ACHN (cell line): ENCODE measurements at places on chromosomes 4 and X.

DNA sequence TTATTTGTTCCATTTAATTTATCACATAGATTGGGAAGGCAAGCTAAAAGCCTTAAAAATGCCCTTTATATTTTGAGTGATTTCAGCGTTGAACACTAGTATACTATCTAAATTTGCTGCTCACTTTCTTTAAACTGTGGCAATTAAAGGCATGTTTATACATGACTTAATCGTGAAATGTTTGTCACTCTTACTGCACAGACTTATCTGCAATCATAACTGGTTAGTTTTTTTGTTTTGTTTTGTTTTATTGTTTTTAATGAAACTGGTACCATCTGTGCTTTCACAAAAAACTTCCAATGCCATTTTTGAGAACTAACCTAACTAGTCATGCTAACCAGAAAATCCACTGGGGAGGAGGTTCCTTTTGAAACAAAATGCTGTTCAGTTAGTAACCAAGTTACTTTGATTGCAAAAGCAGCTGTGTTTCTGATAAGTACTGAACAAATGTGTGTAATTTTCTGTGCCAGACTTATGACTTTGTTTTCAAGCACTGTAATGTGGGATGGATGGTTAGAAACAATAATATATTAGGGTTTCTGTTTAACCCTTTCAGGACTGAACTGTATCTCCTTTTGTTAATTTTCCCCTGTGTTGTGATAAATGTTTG lies 56.1 kb downstream of the CCKAR start:
- DNase-seq, result no peak

DNA sequence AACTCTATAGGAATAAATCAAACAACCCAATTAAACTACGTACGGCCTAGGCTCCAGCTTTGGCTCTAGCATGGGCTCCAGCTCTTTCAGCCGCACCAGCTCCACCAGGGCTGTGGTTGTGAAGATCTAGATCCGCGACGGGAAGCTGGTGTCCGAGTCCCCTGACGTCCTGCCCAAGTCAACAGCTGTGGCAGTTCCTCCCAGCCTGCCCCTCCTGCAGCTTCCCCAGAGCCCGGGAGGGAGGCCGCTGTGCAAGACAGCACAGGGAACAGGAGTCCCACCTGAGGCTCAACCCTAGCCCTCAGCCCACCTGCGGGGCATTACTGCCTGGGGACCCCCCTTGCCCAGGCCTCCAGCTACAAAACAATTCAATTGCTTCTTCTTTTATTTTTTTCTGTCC lies 2680.3 kb downstream of the PCDH7 start:
- no peak for DNase-seq

DNA sequence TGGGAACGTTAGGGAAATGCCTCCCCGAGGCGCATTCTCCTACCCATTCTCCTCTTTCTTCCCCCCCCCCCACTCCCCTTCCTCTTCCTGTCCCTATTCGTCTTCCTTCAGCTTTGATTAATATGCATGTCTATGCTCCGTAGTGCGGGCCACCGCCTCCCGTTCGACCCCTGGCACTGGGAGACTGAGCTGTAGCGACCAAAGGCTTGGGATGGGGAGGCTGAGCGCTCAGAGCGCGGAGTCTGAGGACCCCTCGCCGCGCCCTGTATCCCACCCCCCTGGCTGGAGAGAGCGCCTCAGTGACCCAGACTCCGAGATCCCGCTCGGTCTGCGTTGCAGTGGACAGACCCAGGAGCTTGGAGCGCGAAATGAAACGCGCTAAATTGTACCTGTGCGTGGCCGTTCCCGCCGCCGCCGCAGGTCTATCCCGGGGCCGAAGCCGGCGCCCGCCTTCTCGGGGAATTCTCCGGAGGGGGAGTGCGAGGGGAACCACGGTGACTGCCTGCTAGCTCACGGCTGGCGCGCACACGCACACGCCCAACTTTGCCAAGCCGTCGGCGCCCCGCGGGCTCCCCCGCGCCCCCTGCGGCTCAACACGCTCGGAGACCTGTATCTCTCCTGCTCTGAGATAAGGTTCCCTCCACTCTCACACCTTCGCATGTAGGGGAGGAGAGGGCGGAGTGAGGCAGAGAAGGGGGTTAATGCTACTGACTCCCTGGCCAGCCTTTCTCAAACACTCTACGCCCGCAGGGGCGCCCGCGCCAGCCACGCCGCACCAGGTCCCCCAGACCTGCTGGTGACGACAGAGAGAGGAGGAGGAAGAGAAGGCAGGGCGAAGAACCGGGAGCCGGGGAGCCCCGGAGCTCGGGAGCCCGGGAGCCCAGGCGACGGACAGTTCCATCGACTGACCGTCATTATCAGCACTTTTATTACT lies 1.5 kb upstream of the PTCHD1 start:
- no peak for DNase-seq

- DNase-seq, result no peak
Observed at GRCh38 chrX:57227691-57228090, 58.8 kb upstream of the FAAH2 start.

GRCh38 chr4:8854931-8855330 lies 16.7 kb downstream of the HMX1 start:
- DNase-seq, result no peak

DNA sequence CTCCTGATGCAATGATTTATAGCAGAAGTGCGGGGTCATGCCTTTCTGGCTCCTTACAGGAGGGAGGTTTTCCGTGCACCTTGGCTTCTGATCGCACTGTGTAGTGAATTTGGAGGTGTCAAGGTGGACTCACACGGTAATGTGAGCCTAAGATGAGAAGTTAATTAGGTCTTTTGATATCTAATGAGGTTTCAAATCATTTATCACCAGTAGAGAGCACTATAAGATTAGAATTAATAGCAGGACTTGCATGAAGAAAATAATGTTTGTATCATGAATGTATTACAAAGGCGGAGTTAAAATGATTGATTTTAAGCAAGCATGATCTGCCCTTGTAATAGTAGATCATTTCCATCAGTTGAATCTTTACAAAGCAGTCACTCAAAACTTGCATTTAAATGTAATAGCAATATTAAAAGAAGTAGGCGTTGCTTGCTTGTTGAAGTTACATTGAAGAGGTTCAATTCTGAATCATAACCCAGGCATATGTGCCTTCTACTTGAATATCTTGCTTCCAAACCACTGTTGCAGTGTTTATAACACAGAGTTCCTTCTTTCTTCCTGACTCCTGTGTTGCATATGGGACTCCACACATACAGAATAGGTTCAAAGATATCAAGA lies 152.1 kb downstream of the FMR1NB start:
- no peak for DNase-seq

GRCh38 chrX:38634665-38635064 lies 73.3 kb downstream of the TSPAN7 start:
- no peak for DNase-seq

GRCh38 chr4:166941629-166942028 lies 292.7 kb downstream of the SPOCK3 start:
- no peak for DNase-seq

DNA sequence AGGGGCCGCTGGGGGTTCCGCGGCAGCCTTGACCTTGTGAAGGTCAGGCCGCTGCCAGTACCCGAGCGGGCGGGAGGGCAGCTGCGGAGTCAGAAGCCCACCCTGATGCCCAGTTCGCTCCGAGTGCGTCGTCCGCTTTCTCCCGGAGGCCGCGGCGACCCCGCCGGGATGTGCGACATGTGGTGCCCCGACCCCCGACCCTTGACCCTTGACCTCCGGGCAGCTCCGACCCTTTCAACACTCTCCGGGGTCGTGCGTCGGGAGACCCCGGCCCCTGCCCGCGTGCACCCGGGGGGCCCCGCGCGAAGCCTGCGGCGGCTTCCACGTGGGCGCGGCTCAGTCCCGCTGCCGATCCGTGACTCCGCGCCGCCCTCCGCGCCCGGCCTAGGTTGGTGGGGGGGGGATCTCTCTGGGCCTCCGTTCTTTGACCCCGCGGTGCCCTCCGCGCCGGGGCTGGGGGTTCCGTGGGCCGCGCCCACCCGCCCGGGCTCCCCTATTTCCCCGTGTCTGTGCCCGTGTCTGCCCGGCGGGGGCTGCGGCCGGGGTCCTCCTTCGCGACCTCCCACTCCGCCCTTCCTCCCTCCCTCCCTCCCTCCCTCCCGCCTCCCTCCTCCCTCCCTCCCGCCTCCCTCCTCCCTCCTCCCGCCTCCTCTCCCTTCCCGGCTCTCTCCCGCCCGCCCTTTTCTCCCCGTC lies 609 bp upstream of the SLC25A6 start:
- peak; percentile 37 for DNase-seq

DNA sequence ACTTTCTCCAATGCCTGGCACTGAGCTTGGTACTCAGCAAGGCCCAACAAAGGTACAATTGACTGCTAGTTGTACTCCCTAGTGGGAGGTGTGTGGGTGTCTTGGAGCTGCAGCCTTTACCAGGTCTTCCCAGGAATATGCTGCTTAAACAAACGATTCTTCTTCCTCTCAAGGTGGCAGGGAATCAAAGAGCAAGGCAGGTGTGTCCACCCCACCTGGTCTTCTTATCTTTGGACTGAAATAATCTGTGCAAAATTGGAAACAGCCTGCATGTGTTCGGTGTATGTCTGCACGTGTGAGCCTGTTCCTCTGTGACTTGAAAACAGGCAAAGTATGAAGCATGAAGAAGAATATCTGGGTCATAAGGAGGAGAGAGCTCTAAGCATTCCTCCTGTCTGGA lies 235.3 kb downstream of the PTTG2 start:
- DNase-seq, result no peak

GRCh38 chr4:100935090-100935489 lies 412.2 kb downstream of the PPP3CA start:
- peak; percentile 22 for DNase-seq

DNA sequence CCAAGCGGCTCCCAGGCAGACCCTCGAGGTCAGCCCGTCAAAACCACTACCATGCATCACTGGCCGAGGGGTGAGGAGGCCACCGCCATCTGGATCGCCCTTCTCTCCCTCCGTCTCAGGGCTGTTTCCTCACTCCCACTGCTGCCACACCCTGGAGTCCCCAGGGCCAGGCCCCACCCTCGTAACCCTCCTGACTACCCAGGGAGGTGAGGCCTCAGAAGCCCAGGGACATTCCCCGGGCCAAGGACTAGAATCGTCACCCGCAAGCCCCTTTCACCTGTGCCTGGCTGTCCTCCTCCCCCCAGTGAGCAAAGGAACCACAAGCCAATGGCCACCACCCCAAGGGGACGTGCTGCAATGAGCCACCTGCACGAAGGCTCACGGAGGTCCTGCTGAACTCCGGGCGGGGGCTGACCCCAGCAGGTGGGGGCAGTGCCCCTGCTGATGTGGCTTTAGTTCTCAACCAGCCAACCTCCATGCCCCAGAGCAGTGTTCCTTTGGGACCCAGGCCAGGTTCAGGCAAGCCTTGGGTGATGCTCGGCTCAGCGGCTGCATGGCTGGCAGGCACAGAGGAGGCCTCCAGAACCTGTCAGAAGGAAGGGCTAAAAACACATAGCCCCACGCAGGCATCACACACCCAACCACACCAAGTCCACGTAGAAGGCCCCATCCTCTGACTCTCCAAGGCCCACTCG lies 23.8 kb downstream of the PPP2R2C start:
- DNase-seq, result no peak

DNA sequence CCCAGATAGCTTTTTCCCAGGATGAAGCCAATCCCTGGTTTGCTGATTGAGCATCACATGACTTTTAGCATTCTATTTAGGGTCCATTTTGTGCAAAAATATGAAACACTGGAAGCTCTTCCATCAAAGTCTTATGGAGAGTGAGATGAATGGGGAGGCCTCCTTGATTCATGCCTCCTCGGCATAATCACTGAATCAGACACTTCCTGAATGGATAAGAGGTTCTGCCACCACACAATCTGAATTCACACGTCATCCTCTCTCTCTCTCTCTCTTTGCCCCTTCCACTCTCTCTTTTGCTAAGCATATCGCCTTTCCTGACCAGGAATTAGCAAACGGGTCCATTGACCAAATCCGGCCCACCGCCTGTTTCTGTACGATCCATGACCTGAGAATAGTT lies 68.7 kb downstream of the CRMP1 start:
- no peak for DNase-seq

GRCh38 chrX:2492531-2493218 lies 8.1 kb downstream of the DHRSX start:
- DNase-seq, result no peak

DNA sequence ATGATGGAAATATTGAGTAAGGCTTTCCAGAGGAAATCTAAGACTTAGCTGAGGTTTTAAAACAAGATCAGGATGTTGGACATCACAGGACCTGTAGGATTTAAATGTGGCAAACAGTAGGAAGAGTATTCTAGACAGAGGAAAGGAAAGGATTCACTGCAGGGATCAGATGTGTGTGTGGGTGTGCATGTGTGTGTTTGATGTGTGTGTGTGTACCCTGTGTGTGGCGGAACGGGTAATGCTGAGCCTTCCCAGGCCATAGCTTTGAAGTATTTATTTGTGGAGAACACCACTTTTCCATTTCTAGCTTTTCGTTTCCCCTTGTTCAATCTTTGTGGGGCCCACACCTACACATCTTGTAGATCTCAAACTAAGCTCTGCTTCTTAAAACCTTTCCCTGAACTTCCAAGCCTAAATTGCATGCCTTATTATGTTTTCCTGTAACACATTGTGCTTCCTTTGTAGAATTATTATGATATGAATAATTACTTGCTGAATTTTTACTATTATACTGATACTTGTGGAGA lies 6.9 kb downstream of the GUCY1A1 start:
- no peak for DNase-seq

DNA sequence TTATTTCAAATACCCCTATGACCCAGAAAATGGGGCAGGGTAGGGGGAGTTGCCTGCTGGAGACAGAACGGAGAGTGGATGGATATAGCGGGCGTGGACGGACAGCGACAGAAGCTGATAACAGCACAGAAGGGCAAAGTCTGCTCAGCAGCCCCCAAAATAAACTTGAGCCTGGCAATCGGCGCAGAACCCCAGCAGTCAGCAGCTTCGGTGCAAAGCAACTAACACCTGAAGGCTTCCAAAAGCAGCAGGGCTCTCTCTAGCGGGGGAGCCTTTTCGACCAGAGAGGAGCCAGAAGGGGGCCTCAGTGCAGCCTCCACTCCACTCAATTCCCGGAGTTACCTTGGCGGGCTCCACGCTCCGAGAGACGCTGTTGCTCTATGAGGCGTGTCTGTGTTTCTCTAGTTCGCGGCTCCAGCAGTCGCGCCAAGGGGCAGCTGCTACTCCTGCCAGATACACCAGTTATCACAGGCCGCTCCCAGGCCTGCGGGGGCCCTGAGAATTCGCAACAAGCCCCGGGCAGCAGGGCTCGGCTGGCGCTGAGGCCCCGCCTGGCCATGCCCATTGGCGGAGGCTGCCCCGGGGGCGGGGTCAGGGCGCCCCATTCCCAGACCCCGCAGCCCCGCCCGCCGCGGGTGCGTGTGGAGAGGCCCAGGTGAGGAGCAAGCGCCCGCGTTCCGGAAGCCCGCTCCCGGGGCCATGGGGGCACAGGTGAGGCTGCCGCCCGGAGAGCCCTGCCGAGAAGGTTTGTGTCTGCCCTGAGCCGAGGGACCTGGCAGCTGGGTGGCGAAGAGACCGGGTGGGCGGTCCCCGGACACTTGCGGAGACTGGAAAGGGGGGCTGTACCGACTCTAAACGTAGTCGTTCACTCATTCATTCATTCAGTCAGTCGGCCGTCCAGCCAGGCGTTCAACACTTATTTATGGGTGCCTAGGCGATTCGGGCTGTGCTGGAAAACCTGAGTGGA lies at the start of the genes CNGA1 and NIPAL1:
Gene CNGA1 (minus strand): TSS at position 541 of the 967 bp plus-strand sequence. CDS start 63,992 bp downstream, outside the sequence.
Gene NIPAL1 (plus strand): TSS at position 632 of the 967 bp plus-strand sequence. CDS start 68 bp downstream, at position 700.
- peak; percentile 84 for DNase-seq

- no peak for DNase-seq
Observed at GRCh38 chr4:75101906-75102786, 169.2 kb downstream of the PARM1 start.
